Activated T-cell treated with anti-CD3 and anti-CD28 coated beads for 4 hours (primary cell): ENCODE measurements at places on chromosomes 11 and 22.

- DNase-seq: no peak
These were observed 17.6 kb downstream of the SELENOO start for GRCh38 chr22:50218153-50218995.

- no peak for DNase-seq
These were observed 46.7 kb upstream of the PARVA start for GRCh38 chr11:12330485-12331231.

- no peak for DNase-seq
These were observed 238.4 kb upstream of the FAT3 start for GRCh38 chr11:91986218-91986617.

DNA sequence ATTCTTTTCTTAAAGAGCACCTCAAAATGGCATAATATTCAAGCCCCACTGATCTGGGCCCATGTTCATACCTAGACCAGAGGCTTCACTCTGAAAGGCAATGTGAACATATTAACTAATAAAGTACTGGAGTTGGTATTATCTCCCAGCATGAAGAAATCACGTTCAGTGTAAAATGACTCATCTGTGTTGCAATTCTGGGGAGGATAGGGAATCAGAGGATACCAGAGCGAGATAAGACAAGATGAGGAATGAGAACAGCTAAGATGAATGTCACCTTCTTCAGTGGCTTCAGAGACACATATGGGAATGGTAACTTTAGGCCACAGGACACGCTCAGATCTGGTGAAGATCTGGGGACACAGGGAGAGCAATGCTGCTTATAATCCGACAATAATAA, 121.1 kb downstream of the NTM start:
- DNase-seq: no peak

- no peak for DNase-seq
These were observed 352.9 kb downstream of the CTTN start for GRCh38 chr11:70751142-70751734.

- DNase-seq: no peak
These were observed 24.5 kb upstream of the SERPIND1 start for GRCh38 chr22:20749453-20749852.

- DNase-seq: no peak
These were observed 18.2 kb upstream of the GRK3 start for GRCh38 chr22:25546242-25546641.

DNA sequence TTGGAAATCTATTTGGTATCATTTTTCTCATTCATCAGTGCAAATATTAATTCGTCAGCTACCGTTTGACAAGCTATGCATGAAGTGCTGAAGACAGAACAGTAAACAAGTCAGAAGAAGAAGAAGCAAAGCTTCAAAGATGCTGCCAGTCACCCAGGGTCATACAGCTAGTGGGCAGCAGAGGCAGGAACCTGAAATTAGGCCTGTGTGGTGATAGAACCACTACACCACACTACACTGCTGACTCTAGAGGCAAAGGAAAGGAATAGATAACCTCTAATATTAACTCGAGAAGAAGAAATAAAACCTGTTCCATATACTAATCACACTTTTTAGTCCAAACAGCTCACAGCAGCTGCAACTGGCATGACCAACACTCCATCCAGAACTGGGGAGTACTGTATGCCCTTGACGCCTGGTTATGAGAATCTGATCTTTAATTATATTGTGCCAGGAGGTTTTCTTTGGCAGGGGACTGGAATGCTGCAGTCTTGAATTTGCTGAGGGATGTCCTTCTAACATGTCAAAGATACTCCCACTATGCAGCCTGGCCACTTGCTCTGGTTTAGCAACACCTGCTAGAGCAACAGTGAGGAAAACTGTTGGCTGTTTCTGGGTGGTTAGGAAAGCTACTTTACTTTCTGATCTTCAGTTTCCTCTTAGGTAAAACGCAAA, 73.0 kb downstream of the PAK1 start:
- DNase-seq: no peak

DNA sequence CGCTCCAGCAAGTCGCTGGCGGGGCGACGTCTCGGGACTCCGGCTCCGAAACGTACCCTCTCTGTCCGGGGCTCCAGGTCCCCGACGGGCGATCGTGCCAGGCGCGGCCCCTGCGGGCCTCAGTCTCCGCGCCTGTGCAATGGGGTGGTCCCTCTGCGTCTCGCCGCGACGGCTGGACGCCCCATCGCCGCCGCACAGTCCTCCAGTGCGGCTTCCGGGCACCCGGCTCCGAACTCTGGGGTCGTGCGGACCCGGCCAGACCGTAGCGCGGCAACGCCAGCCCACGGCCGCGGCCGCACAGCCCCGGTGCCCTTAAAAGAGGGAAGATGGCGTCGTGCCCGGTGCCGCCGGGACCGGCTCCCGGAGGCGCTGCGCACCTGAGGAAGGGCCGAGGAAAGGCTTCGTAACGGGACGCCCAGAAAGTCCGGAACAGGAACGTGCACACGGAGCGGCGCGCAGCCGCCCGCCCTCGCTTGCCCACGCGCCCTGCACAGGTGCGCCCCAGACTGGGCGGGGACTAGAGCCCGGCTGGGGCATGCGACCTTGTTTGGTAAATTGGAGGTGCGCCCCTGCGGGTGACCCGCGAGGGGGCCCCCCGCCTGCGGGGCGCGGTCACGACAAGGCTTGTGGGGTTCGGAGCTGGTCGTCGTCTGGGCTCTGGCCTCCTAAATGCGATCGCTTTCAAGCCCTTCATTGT, 525 bp downstream of the BIK start:
- DNase-seq: peak; percentile 32

DNA sequence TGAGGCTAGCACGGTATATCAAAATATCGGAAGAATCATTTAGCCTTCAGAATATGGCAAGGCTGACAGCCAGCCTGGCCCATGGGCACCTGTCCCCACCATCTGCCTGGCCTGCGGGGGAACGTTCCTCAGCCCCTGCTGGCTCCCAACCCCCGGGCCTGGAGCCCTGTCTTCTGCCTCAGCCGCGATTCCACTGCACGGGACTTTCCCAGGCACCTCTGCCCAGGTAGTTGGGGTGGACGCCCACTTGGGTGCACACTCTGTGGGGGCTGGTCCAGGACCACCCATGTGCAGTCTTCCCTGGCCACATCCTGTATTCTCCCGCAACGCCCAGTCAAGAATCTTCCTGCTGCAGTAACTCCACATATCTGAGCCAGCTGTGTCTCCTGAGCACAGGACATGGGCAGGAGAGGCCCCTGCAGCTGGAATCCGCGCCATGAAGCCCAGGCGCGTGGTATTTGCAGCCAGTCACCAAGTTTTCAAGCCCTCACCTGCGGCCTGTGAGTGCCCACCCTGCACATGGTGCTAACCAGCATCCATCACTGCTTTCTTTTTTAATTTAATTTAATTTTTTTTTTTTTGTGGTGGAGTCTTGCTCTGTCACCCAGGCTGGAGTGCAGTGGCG, 77.9 kb downstream of the KCNQ1 start:
- no peak for DNase-seq

DNA sequence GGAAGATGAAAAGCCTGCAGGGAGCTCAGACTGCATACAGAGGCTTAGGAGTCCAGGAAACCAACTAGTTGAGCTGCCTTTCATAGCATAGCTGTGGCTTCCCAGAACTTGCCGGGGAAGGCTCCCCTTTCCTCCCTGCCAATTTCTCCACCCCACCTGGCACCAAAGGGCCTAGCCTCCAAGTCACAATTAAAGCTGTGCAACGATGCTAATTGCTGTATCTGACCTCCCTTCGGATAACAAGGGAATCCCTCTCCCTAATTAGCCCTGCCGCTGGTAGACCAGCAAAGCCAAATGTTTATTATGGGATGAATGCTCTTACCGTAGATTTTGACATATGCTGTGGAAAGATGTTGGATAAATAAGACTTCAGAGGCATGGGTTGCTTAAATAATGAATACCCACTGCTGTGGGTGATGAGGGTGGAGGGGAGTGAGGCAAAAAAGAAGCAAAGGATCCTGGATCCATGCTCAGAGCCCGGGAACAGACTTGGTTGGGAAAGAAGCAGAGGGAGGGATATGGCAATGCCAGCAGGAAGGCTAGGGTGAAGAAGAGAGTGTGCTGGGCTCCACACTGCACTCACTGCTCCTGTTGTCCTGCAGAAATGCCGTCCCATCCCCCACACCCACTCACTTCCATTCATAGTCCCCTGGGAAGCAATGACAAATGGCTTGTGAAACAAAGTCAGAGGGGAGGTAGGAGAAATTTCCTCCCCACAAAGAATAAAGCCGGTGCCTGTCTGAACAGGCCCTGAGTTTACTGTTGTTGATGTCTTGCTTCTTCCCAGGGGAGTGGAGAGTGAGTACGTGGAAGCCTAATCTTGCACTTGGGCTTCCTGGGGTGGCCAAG, 608.1 kb upstream of the CADM1 start:
- no peak for DNase-seq

DNA sequence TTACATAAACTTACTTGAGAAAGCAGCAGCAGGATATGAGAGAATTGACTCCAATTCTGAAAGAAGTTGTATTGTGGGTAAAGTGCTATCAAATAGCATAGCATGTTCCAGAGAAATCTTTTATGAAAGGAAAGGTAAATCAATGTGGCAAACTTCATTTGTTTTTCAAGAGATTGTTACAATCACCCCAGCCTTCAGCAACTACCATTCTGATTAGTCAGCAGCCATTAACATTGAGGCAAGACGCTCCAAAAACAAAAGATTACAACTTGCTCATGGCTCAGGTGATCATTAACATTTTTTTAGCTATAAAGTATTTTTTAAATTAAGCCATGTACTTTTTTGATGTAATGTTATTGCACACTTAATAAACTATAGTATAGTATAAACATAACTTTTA, 357.2 kb downstream of the TMEM135 start:
- DNase-seq: no peak

DNA sequence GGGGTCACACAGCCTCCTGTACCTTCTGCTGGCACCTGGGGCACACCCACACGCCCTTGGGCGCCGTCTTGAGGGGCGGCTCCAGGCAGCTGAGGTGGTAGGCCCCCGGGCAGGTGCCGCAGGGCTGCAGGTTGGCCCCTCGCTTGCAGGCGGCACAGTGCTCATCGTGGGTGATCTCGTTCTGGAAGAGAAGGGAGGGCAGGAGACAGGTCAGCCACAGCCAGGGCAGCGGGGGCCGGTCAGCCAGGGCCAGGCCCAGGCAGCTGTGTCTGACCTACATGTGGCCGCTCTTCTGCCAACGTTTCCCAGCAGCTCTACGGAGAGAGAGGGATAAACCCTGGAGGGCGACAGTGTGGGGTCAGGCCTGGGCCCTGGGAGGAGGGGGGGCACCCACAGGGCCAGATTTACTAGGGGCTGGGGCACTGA, 121.9 kb downstream of the PHF21B start:
- DNase-seq: no peak
